ENCODE measurements at places on chromosomes 2 and 18.

GRCh38 chr2:66370824-66371223 lies 64.1 kb upstream of the MEIS1 start:
- no peak for DNase-seq

DNA sequence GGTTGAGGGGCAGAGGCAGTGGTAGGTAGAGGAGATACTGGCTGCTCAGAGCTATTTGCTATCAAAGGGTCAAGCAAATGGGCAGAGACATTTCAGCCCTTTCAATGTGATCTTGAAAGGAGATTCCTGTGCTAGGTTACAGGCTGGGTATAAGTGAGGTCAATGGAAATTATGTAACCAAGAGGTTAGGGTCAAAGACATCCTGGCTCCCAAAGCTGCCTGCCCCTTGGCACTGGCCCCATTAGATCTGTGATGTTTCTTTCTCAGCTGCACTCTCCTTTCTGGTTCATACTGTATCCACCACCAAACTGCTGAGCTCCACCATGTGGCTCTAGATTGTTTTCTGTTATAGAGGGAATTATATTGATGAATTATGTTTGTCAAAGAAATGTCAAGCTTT lies 200.4 kb downstream of the AGPS start:
- no peak for DNase-seq

DNA sequence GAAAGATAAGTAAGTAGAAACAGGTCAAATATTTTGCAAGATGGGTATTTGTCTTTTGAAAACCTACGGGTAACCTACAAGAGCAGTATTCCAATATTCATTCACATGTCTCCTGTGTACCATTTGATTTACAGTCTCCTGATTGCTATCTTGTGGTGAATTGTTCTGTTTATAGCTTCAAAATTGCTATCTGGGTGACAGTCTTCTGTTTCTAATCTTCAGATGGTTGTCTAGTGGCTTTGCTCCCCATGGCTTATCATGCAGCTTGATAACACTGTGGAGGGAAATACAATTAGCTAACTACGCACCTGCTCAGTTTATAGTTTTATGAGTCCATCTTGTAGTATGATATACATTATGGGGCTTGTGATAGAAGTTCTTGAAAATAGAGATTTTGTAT lies 816.8 kb downstream of the CPS1 start:
- no peak for DNase-seq

GRCh38 chr2:63729362-63729761 lies 112.3 kb upstream of the UGP2 start:
- DNase-seq = no peak

DNA sequence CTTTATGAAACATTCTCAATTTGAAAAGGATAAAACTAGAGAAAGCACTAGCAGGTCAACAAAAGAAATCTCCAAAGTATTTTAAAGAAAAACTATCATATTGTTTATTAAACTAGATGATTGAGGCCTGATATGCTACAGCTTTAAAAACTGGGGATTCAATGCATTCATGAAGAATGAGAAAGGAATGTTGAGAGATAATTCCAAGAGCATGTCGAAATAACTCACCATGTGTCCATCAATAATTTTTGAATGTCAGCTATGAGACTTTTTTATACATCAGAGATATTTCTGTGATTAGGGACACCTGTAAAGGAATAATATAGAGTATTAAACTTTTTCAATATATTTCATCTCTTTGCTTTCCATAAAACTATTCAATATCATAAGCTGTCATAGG lies 376.9 kb upstream of the REG3G start:
- DNase-seq = no peak

DNA sequence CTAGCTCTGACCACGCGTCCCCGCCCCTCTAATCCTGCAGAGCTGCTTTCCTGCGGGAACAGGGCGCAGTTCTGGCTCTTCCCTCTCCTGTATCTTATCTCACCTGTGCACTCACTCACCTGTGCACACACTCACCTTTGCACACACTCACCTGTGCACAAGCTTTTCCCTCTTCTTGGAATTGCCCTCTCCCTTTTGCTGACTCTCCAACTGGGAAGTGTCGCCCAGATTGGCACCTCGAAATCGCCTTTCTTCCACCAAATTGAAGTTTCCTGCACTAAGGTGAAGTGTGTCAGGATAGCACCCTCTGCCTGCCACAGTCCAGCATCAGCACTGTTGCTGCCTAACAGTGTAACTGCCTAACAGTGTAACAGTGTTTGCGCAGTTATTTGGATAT lies 566 bp upstream of the CMPK2 start:
- peak; percentile 54 for DNase-seq

DNA sequence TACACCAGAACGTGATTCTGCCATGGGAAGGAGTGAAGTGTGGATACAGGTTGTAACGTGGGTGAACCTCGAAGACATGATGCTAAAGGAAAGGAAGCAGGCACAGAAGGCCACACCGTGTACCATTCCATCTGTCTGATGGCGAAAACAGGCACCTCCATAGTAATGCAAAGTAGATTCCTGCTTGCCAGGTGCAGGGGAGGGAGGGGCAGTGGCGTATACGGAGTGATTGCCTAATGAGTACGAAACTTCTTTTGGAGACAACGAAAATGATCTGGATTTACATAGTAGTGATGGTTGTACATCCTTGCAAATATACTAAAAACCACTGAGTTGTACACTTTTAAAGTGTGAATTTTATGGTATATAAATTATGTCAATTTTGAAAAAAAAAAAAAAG lies 106.7 kb downstream of the GBX2 start:
- DNase-seq = no peak

All from dorsolateral prefrontal cortex (tissue), 122 donors.